PC-9 (cell line): ENCODE measurements at places on chromosomes 12 and 14. TPM values are rescaled to one million over a fixed set of nuclear protein-coding genes. Genes with fewer than 3 reads are reported as not detected.
A peak's percentile ranks its signal among the peaks of the same experiment; 100 is the strongest.

GRCh38 chr12:93387780-93388179, 10.1 kb downstream of the NUDT4 start:
- peaks cover 26% of the 10 kb centered on the region for H3K36me3 ChIP-seq
- no peak for DNase-seq
- H3K4me1 ChIP-seq: peaks cover 8% of the 10 kb centered on the region; the same call in 1 of the 2 replicates

DNA sequence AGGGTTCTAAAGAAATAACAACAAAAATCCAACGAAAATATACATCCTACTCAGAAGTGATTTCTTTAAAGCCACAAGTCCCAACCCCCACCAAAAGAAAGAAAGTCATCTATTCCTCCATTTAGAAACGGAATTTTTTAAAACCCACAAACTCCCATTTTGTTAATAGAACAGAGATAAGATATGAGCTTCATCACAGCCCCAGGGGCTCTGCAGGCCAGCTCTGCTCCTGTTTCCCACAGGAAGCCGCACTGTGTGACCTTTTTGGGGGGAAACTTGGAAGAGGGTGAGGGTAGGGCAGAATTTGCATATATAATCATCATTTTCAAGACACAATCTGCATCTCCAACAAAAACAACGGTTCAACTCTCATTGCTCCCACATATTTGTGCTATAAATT, 2.8 kb downstream of the FBXL14 start:
- no peak overlapping the region for H3K27ac ChIP-seq
- DNase-seq: no peak
- H3K4me3 ChIP-seq: peak overlapping the region; percentile 89
- H3K27me3 ChIP-seq: no peaks in the 10 kb centered on the region
- peaks cover 51% of the 10 kb centered on the region for H3K4me1 ChIP-seq
- H3K36me3 ChIP-seq: no peaks in the 10 kb centered on the region

DNA sequence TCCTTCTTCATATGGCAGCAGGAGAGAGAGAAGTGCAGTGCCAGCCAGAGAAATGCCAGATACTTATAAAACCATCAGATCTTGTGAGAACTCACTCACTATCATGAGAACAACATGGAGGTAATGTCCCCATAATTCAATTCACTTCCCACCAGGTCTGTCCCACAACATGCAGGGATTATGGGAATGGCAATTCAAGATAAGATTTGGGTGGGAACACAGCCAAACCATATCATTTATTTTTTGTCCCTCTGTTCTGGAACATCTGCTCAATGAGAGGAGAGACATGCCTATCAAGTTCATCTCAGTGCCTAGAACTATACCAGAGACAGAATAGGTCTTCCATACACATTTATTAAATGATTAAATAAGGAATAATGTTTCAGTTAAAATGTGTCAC, 543.5 kb downstream of the NRXN3 start:
- no peaks in the 10 kb centered on the region for H3K36me3 ChIP-seq
- H3K4me1 ChIP-seq: no peaks in the 10 kb centered on the region
- DNase-seq: no peak
- no peak overlapping the region for H3K4me3 ChIP-seq
- H3K27me3 ChIP-seq: no peaks in the 10 kb centered on the region
- H3K27ac ChIP-seq: no peak overlapping the region

PZP gene
- not detected in 2 replicates for total RNA-seq

DNA sequence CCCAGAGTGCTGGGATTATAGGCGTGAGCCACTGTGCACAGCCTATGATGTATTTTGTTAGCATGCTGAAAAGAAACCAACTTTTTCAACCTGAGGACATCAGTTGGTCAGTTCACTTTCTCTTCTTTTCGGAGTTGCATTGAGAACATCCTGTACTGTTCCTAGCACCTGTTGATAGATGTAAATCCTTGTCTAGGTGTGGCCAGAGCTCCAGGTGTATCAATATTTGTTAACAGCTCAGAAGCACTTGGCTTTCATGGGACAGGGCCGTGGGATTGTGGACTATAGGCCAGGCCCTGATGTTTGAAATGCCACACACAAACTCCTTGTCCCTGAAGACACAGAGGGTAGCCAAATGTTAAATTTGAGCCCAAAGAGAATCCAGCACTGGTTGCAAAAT, 14.9 kb downstream of the HCAR2 start:
- no peak overlapping the region for H3K4me3 ChIP-seq
- no peak for DNase-seq
- no peaks in the 10 kb centered on the region for H3K4me1 ChIP-seq
- no peak overlapping the region for H3K27ac ChIP-seq
- H3K27me3 ChIP-seq: no peaks in the 10 kb centered on the region

DNA sequence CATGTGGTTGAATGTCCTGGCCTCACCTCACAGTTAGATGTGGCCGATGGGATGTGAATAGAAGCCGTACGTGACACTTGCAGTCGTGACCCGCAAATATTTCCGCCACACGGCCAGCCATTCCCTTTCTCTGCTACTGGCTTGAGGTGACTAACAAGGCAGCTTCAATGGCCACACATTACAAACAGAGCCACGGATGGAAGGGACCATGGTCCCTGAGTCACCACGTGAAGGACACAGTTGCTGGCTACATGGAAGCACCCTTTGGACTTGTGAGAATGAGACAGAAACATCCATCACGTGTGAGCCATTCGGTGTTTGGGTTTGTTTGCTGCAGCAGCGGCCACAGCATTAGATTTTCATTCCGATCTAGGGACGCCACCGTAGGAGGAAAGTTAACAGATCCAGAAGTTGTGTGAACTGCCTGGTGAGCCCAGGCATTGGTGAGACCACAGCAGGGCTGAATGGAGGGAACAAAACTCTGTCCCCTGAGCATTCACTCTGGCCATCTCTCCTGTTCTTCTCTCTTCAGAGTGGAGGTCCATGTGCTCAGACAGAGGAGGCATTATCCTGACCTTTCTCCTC, 33.5 kb upstream of the ADGRD1 start:
- no peak for DNase-seq
- no peaks in the 10 kb centered on the region for H3K36me3 ChIP-seq
- H3K27ac ChIP-seq: no peak overlapping the region
- peaks cover 96% of the 10 kb centered on the region for H3K27me3 ChIP-seq

- no peak for DNase-seq
- no peak overlapping the region for H3K27ac ChIP-seq
- H3K4me3 ChIP-seq: no peak overlapping the region
- no peaks in the 10 kb centered on the region for H3K36me3 ChIP-seq
- H3K4me1 ChIP-seq: no peaks in the 10 kb centered on the region
Measured at GRCh38 chr12:119096429-119097202, 82.1 kb upstream of the HSPB8 start.

DNA sequence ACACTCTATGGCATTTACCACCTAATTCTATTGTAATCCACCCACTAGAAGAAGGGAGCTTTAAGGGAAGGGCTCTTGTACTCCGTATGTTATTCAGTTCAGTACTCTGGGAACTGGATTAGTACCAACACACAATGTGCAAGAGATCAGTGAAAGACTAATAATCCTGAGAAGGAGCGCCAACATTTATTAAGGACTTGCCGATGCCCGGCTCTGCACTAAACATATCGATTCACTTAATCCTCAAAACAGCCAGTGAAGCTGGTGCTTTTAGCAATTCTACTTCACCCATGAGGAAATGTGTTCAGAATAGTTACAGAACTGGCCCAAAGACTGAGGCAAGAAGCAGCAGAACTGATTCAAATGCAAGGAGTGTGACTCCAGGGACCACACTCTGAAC, 80.9 kb downstream of the RPS6KA5 start:
- H3K27me3 ChIP-seq: no peaks in the 10 kb centered on the region
- no peak overlapping the region for H3K27ac ChIP-seq
- no peak overlapping the region for H3K4me3 ChIP-seq

TAS2R7 gene
- total RNA-seq: not detected in 2 replicates

DNA sequence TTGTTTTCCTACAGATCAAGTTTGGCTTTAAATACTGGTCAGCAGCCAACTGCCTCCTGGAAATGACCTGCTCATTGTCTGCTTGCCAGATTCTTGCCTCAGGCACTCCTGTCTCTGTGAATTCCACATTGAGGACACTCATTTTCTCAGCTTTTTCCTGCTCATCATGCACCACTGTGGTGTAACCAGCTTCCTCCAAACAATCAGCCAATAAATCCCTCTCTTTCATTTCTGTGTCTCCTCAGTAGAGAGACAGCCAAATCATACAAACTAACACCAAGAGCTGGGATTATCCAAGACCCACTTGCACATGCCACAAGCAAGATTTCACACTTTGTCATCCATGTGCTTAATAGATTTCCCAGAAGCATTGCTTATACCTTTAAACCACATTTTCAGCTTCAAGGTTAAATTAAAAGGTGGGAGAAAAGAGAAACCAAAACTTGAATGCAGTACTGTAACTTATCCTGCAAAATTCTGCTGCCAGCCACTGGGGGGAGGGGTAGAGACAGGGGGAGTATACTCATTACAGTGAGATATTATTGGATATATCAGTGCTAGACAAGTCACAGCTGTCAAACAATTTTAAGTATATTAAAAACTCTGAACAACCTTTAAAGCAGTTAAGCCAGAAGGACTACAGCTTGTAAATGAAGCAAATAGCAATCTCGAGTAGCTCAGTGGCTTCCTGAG, 105.0 kb downstream of the PPP2R5E start:
- peak overlapping the region; percentile 79 for H3K27ac ChIP-seq
- DNase-seq: peak; percentile 96
- peaks cover 37% of the 10 kb centered on the region for H3K4me1 ChIP-seq
- H3K36me3 ChIP-seq: no peaks in the 10 kb centered on the region
- peak overlapping the region; percentile 53; the same call in 1 of the 2 replicates for H3K4me3 ChIP-seq

DNA sequence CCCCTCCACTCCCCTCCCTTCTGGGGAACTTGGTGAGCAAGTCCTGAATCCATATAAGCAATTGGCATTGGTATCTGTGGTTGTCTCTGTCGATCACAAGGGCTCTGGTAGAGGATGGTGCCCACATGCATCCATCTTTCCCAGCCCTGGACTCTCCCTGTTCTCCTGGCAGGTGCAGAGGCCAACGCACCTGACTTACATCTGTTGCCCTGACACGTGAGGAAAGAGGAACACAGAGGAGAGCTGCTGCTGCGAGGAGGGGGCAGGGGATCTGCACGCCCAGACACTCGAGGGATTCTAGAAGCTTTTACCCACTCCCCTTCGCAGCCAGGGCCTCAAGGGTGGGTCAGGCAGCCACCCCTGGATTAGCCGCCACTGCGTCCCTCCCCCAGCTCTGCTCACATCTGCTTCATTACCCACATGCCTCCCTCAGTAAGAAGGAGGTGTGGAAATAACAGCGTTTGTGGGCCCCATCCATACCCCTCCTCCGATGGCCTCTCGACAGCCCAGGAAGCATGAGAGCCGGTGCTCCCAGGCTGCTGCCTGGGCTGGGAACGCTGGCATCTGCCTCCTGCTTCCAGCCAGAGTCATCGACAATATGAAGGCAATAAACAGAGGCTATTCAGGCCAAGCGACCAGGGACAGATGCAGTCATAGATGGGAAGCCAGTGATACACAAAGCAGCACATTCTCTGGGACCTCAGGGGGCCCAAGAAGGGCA, 56.5 kb downstream of the KDM2B start:
- H3K36me3 ChIP-seq: no peaks in the 10 kb centered on the region
- H3K4me3 ChIP-seq: no peak overlapping the region
- DNase-seq: no peak
- H3K27me3 ChIP-seq: no peaks in the 10 kb centered on the region
- no peak overlapping the region for H3K27ac ChIP-seq

- peaks cover 26% of the 10 kb centered on the region for H3K4me1 ChIP-seq
- H3K36me3 ChIP-seq: peaks cover 11% of the 10 kb centered on the region; the same call in 1 of the 2 replicates
- H3K27me3 ChIP-seq: no peaks in the 10 kb centered on the region
Measured at GRCh38 chr12:104136577-104136976, 1.4 kb downstream of the NFYB start.

- H3K4me1 ChIP-seq: no peaks in the 10 kb centered on the region
- H3K4me3 ChIP-seq: no peak overlapping the region
- peaks cover 14% of the 10 kb centered on the region; the same call in 1 of the 2 replicates for H3K36me3 ChIP-seq
- no peaks in the 10 kb centered on the region for H3K27me3 ChIP-seq
Measured at GRCh38 chr12:132130690-132131089, 13.4 kb downstream of the DDX51 start.

- H3K27ac ChIP-seq: no peak overlapping the region
- no peaks in the 10 kb centered on the region for H3K36me3 ChIP-seq
- H3K27me3 ChIP-seq: no peaks in the 10 kb centered on the region
- DNase-seq: peak; percentile 55
Measured at GRCh38 chr12:109542014-109542413, 31.3 kb downstream of the MMAB start.

- no peaks in the 10 kb centered on the region for H3K36me3 ChIP-seq
- H3K27me3 ChIP-seq: no peaks in the 10 kb centered on the region
- no peak overlapping the region for H3K4me3 ChIP-seq
- no peak overlapping the region for H3K27ac ChIP-seq
- DNase-seq: no peak
Measured at GRCh38 chr12:70962226-70962794, 41.8 kb upstream of the PTPRR start.

DNA sequence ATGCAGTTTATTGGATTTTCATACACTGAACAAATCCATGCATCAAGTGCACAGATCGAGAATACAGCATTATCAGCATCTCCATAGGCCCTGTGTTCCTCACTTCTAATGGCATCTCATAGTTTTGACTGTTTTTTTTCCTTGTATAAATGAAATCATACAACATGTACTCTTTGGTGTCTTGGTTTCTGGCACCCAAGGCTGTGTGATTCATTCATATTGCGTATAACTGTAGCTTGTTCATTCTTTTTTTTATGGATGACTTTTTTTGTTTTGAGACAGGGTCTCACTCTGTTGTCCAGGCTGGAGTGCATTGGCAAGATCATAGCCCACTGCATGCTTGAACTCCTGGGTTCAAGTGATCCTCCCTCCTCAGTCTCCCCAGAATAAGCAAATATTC, 14.3 kb downstream of the RASSF8 start:
- no peaks in the 10 kb centered on the region for H3K27me3 ChIP-seq
- no peaks in the 10 kb centered on the region for H3K4me1 ChIP-seq
- no peak overlapping the region for H3K4me3 ChIP-seq
- DNase-seq: no peak

AMDHD1 gene
- total RNA-seq: 2.9 TPM in 2 replicates

YEATS4 gene
- 23.5 and 30.5 TPM in 2 replicates for total RNA-seq

GRCh38 chr12:106759526-106760183, 14.8 kb upstream of the RIC8B start:
- no peaks in the 10 kb centered on the region for H3K27me3 ChIP-seq
- no peak overlapping the region for H3K4me3 ChIP-seq
- no peak overlapping the region for H3K27ac ChIP-seq
- H3K36me3 ChIP-seq: no peaks in the 10 kb centered on the region
- H3K4me1 ChIP-seq: no peaks in the 10 kb centered on the region

BICDL1 gene
- 14.4 and 18.6 TPM in 2 replicates for total RNA-seq

TPPP2 gene
- total RNA-seq: not detected in 2 replicates

NOVA1 gene
- 0.68 and 1.1 TPM in 2 replicates for total RNA-seq

GRCh38 chr12:101729842-101730241, 9.4 kb downstream of the SYCP3 start:
- DNase-seq: no peak
- H3K4me1 ChIP-seq: no peaks in the 10 kb centered on the region
- no peaks in the 10 kb centered on the region for H3K27me3 ChIP-seq
- no peak overlapping the region for H3K4me3 ChIP-seq
- H3K27ac ChIP-seq: no peak overlapping the region
- H3K36me3 ChIP-seq: no peaks in the 10 kb centered on the region

MIPOL1 gene
- 12.1 and 13.1 TPM in 2 replicates for total RNA-seq

BDKRB1 gene
- total RNA-seq: not detected in 2 replicates

DNA sequence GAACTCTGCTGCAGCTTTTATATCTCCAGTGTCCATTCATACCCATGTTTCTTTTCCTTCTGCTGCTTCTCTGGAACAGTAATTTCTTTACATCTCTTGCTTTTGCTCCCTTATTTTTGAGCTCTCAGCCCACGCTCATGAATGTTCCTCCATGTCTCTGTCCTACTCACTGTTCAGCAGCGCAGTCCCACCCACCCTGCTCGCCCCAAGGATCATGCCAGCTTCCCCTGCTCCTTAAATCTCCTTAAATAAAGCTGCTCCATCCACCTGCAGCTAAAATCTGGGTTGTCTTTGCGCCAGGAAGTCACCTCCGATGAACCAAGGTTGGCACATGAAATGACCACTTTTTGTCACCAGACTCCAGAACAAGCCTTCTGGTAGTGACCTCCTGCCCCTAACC, 201.1 kb upstream of the RGS6 start:
- no peak overlapping the region for H3K27ac ChIP-seq
- peaks cover 35% of the 10 kb centered on the region for H3K36me3 ChIP-seq
- no peaks in the 10 kb centered on the region for H3K4me1 ChIP-seq
- no peak for DNase-seq
